ENCODE measurements at places on chromosomes 4 and X.

GRCh38 chrX:65702956-65703355, 35.5 kb downstream of the MSN start:
- no peak for DNase-seq

DNA sequence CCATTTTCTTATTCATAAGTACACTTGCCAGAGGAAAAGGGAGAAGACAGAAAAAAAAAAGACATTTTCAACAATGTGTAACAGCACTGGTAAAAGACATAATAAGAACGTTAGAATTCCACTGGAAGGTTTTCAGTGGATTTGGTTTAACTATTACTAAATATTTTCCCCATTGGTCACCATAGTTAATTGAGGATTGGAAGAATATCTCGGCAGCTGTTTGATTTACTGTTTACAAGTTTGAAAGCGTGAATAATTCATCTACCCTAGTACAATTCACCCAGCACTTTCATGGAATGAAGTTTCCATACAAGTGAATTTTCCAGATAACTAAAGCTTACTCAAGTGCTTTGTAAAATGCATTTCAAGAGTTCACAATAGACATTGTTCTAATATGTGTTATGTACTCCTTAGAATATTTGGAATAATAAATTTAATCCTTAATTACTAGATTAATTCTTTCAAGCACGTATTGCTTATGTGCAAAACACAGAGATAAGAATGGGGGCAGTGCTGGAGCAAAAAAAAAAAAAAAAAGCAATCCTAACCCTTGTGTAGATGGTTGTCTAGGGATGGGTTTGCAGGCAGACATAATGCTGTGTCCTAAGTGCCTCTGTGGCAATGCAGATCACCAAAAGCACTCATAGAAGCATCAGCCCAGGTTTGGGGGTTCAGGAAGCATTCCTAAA, 57.1 kb downstream of the ENPEP start:
- DNase-seq = no peak

GRCh38 chrX:46381630-46382029, 163.6 kb downstream of the ZNF674 start:
- peak; percentile 4 for DNase-seq

- no peak for DNase-seq
Measured at GRCh38 chr4:98327694-98328093, 66.5 kb downstream of the RAP1GDS1 start.

- no peak for DNase-seq
Measured at GRCh38 chrX:107629540-107629909, 1.2 kb downstream of the PRPS1 start.

GRCh38 chr4:27267339-27267969, 406.8 kb downstream of the STIM2 start:
- no peak for DNase-seq

- no peak for DNase-seq
Measured at GRCh38 chr4:113169368-113169767, 119.9 kb downstream of the ANK2 start.

GRCh38 chr4:88570001-88570400, 22.3 kb upstream of the HERC3 start:
- DNase-seq = no peak

GRCh38 chr4:81724925-81725329, 253.2 kb upstream of the RASGEF1B start:
- DNase-seq = peak; percentile 3

- DNase-seq = no peak
Measured at GRCh38 chr4:1376841-1377605, 29.2 kb downstream of the NKX1-1 start.

- DNase-seq = no peak
Measured at GRCh38 chrX:132235488-132235887, 16.2 kb upstream of the RAP2C start.

DNA sequence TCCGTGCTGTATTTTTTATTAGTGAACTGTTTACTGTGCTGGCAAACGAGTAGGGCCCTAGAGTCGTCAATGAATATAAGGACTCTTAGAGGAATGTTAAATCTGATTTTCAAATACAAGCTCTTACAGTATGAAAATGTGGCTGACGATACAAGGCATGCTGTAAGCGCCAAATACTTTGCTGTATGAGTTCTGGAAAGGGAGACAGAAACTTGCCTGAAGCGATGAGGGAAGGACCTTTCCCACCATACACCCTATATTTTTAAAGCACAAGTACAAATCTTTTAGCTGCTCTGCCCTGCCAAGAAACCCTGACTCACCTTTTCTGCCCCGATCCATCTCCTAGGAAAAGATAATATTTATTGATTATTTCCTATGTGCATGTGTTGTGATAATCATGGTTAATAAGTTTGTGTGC, 15.7 kb upstream of the RUFY3 start:
- DNase-seq = no peak

- DNase-seq = peak; percentile 86
Measured at GRCh38 chr4:38503689-38504395, 160.2 kb upstream of the KLF3 start.
